ENCODE measurements at places on chromosomes 7 and 10.

DNA sequence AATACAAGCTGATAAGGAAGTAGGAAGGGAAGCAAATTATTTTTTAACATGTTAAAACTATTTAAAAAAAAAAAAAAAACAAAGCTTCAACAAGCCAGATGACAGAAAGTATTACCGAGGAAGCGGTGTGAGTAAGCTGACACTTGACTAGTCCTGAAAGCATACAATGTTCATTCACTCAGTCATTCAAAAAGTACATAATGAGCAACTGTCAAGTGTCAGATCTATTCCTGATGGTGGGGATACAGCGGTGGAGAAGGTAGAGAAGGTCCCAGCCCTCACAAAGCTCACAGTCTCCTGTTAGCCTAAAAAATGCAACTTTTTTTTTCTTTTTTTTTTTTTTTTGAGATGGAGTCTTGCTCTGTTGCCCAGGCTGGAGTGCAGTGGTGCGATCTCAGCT, 40.0 kb downstream of the RAPGEF5 start:
- no peak for DNase-seq

- no peak for DNase-seq
Observed at GRCh38 chr7:111842491-111842890, 280.2 kb upstream of the IMMP2L start.

DNA sequence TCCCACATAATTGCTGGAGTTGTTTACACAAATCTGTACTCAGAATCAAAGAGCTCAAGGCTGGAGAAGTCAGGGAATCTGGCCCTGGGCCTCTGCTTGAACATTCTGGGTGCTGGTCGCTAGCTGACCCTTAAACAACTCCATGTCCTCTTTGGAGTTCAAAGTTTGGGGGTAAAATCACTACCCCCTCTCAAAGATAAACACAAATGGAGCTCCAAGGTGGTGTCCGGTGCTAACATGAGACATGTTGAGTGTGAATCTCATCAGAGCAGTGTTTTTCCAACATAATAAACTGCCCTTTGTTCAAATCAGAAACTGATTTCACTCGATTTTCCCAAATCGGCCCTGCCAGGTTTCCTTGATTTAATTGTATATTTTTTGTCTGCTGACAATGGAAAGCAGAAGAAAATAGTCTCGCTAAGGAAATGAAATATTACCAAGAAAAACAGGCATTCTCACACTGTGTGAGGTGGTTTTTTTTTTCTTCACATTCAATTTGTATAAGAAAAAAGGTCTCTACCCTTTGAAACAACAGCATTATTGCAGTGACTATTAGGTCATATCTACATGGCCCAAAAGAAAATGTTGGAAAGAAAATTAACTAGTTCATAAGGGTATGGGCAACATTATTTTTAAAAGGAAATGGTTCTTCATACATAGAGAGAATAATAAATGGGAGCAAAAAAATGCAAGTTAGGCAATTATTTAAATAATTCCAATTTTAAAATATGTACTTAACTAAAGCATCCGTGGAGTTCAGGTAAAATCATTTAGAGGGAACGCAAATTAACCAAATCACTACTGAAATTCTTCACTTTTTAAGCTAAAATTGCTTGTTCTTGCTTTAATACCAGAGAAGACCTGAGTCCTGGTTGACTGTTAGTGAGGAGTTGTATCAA, 56.1 kb upstream of the CAPZA2 start:
- no peak for DNase-seq

DNA sequence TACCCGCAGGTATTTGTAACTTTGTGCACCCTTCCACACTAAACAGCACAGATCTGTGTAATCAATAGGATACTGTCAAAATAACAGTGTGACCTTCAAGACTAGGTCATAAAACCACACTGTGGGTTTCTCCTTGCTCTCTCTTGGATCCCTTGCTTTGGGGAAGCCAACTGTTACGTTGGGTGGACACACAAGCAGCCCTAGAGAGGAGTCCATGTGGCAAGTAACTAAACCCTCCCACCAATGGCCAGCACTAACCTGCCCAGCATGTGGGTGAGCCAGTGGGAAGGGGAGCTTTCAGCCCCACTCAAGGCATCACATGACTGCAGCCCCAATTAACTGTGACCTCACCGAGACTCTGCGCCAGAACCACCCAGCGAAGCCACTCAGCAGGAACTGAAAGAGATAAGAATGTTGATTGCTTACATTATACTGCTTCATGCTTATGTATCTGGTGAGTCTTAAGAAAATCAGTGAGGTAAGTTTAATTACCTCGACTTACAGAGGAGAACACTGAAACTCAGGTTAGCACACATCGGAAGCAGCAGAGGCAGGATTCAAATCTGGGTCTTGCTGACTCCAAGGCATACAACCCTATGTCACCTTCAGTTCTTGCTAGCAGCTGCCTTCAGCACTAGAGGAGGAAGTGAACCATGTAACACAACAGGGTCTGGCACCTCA, 9.4 kb upstream of the ZC3HAV1 start:
- no peak for DNase-seq

DNA sequence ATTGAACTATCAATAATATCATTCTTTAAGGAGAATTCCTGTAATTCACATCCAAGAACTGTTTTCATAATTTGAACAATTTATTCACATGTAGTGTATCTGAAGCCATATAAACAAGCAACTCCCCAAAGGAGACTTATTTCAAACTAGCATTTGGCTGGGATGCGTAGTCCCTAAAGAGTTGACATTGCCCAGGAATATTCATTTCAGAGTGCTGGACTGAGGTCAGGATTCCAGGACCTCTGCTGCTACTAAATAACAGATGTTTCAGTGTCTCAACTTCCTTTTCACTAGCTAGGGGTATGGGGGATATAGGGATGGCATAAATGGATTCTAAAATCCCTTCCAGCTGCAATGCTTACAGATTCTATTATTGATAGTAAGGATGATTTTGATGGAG, 177.0 kb downstream of the TSPAN12 start:
- no peak for DNase-seq

- DNase-seq = no peak
Observed at GRCh38 chr7:25388681-25389080, 160.4 kb upstream of the NPVF start.

GRCh38 chr7:157368955-157369354, 32.2 kb downstream of the DNAJB6 start:
- DNase-seq = no peak

GRCh38 chr7:133053321-133053891, 28.5 kb downstream of the CHCHD3 start:
- DNase-seq = no peak

All from stimulated activated CD4-positive, alpha-beta T cell treated with anti-CD3 and anti-CD28 coated beads, Interleukin-15, amount 100 ng/mL, for 1 hour (primary cell).